ENCODE measurements at places on chromosomes 5 and 9.

DNA sequence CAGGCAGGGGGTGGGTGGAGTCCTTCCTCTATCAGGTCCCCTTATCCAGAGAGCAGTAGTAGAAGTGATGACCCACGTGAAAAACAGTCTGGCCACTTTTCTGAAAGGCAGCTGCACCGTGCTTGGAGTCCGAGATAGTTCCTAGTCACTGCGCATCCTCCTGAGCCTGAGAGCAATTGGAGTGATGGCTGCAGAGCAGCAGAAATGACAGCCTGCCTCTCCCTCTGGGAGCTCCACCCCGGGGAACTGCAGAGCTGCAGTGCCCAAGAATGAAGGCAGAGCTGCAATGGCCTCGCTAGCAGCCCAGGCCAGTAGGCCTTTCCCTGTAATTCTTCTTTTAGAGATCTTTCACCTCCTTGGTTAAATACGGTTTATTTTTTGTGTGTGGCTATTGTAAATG lies 82.6 kb downstream of the CETN3 start:
- no peak for DNase-seq

DNA sequence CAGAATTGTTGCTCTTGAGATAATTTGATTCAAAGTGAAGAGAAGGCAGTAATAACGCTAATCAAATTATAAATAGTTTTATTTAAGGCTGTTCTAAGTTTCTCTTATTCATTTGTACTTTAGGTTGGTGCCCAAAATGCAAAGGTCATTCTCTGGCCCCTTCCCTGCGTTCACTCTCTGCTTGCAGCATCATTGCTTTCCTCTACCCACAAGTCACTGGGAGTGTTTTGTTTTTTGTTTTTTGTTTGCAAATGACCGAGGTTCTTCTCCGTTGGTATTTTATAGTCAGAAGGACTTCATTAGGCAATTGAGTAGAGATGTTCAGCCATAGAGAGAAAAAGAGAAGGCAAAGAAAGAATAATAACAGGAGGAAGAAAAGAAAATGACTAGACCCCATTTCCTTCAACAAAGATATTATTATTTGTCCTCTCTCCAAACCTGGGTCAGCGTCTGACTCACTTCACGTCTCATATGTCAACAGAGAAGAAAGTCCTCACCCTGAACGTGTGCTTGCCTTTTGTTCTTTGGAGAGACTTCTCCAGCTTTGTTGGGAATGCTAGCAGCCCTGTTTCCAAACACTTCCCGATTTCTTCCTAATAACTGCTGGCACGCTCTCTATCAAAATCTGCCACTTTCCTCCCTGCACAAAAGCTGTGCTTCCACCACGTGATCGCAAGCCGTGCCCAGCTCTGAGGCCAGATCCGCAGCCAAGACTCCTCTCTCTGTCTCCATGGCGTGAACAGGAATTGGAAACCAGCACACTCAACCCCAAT lies 119.8 kb downstream of the EBF1 start:
- no peak for DNase-seq

GRCh38 chr9:131107760-131108159 lies 11.4 kb downstream of the AIF1L start:
- no peak for DNase-seq

DNA sequence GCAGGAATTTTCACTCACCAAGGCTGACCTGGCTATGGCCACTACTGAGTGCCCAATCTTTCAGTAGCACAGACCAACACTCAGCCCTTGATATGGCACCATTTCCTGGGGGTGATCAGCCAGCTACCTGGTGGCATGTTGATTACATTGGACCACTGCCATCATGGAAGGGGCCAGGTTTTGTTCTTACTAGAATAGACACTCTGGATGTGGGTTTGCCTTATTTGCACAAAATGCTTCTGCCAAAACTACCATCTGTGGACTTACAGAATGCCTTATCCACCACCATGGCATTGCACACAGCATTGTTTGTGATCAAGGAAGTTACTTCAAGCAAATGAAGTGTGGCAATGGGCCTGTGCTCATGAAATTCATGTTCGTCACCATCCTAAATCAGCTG lies 69.7 kb upstream of the SH3GL2 start:
- no peak for DNase-seq

DNA sequence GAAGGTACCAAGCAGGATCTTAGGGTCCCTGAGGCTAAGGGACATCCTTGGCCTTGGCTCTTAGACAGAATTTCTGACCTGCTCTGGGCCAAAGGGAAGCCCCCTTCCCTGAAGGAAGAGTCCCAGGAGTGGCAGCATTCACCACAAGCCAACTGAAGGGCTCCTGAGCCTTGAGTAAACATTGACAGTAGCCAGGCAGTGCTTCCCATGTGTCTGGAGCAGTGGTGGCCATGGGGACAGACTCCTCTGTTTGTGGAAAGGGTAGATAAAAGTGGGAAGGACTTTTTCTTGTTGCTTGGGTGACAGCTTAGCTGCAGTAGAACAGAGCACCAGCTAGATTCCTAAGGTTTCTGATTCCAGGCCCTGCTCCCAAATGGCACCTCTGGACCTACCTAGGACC lies 61.4 kb upstream of the VLDLR start:
- no peak for DNase-seq

Measured in activated T-cell treated with anti-CD3 and anti-CD28 coated beads for 4 hours (primary cell).